ENCODE measurements at places on chromosomes 7 and 10. TPM values are rescaled to one million over a fixed set of nuclear protein-coding genes. Genes with fewer than 3 reads are reported as not detected.

The GIGYF1 gene
- 31.9 TPM for total RNA-seq

GRCh38 chr7:92192326-92192725 lies 13.4 kb upstream of the LRRD1 start:
- no peak for DNase-seq

GRCh38 chr7:116910383-116910782 lies 42.9 kb upstream of the ST7 start:
- no peak for DNase-seq

DNA sequence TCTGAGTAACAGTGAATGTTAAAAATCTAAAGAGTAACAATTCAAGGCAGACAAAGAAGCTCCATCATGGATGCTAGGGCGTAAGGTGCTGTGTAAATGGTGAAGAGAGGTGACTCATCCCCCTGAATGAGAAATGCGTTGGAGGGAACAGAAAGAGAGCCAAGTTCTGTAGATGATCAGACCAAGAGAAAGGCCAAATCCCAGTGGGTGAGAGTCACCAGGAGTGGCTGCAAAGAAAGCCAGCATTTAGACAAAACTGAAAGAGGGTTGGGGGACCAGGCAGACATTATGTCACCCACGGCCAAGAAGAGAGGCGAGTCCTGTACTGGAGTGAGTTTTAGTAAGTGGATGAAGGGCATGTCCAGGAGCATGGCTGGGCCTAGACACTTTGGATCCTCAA lies 153.1 kb downstream of the TRIL start:
- DNase-seq = no peak

- DNase-seq = no peak
Observed at GRCh38 chr7:155931396-155932085, 119.3 kb upstream of the SHH start.

DNA sequence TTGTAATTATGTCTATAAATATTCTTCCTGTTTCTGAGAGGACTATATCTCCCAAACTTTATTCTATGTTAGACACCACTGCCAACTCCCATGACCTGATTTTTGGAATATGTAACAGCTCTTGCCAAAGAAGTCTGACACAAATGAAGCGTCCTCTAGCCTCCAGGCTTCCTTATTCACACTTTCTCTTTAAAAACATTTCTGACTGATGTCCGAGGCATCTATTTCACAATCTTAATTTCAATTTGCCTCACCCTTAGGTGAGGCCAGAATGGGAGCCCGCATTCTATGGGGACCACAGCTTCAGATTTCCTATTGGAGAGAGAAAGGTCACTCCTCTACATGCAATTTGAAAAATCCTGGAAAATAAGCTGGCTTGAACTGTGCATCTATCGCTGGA lies 873.2 kb downstream of the GATA3 start:
- no peak for DNase-seq

- DNase-seq = no peak
Observed at GRCh38 chr10:101645659-101646058, 49.3 kb downstream of the FBXW4 start.

GRCh38 chr7:121276313-121276712 lies 52.5 kb upstream of the WNT16 start:
- no peak for DNase-seq

The RAMP3 gene
- total RNA-seq = not detected

DNA sequence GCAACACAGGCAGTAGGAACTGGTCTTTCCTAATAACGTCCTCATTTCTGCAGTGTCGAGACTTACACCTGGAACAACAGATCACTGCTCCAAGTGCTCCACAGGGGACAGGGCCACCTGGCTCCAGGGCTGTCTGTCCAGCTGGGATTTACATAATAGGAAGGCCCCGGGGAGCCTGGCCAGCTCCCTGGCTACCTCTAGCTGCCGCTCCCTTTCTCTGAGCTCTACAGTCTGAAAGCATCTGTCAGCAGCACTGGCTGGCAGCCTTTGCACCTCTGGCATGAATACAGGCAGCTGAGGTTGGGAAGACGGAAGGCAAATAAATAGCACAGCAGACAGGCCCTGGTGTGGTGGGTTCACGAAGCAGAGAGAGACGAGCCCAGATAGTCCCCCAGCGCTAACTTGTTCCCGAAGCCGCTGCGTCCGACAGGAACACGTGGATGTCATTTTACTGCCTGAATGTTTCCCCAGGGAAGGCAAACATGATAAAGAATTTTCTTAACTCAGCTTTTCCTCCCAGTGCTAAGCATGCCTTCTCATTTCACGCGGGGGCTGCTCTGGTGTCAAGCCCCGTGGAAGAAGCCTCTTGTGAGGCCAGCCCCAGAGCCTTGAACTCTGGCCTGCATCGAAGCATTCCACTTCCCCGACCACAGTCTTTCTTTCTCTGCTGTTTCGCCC lies 105.4 kb downstream of the ITIH5 start:
- DNase-seq = peak; percentile 73

- DNase-seq = no peak
Observed at GRCh38 chr10:12022580-12023257, 19.9 kb downstream of the UPF2 start.

The SLC13A4 gene
- 0.12 TPM for total RNA-seq

DNA sequence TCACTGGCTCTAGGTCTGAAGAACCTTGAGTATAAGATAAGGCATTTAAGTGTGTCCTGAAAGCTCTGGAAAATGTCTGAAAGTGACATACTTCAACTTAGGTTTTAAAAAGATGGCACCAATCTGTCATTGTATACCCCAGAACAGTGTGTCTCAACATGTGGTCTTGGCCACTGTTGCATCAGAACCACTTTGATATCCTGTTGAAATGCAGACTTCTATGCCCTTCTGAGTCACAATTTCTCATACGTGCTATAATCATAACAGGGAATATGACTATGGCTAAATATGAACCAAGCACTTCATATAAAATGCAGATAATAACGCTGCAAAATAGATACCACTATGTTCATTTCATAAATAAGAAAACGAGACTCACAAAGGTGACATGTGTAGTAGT lies 38.0 kb upstream of the GPAM start:
- no peak for DNase-seq

DNA sequence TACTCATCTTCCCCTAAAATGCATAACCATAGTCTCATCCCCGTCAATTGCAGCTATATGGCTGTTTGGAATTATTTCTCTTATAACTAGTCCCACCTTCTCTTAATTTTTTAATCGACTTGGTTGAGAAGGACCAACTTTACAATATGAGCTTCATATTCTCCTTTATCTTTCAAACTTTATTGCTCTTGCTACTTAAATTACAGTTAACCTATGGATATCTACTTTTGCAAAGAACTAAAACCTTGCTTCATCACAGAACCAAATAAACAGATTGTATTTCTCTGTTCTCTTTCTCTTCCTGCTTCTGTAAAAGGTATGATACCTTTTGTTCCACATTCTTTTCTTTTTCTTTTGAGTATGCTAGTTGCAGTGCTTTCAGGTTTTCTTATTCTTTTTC lies 6.1 kb downstream of the CREM start:
- no peak for DNase-seq
